ENCODE measurements at places on chromosomes 6 and 20.

DNA sequence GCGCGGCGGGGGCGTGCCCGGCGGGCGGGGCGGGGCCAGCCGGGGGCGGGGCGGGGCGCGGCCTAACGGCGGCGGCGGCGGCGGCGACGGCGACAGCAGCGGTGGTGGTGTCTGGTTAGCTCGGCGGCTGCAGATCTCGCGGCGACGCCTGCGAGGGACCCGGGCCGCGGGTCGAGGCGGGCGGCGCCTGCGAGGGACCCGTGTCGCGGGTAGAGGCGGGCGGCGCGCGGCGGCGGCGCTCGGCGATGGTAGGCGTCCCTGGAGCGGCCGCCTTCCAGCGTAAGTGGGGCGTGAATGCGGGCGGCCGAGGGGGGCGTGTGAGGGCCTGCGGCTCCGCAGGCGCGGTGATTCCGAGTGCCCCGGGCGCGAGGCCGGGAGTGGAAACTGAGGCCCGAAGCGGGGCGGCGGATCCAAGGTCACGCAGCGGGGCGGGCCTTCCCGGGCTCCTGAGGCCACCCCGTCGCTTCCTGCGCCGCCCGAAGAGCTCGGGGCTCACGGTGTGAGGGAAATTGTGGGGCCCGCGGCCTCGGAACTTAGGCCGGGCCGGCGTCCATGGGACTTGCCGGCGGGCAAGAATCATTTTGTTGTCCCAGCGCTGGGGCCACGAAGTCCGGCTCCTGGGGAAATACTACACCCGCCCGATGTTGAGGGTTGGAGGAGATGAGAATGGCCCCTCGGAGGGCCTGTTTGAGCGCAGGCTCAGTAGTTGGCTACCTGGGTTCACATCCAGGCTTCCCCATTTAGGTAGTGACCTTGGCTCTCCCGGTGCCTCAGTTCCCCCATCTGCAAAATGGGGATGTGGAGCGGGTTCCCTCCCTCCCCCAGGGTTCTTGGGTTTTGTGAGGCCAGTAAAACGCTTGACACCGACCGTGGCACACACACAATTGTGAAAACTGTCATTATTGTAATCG lies at the start of gene CBFA2T2:
Gene CBFA2T2 (plus strand): TSS at position 74 of the 911 bp plus-strand sequence. CDS start 172 bp downstream, at position 246.
- DNase-seq = peak; percentile 2

DNA sequence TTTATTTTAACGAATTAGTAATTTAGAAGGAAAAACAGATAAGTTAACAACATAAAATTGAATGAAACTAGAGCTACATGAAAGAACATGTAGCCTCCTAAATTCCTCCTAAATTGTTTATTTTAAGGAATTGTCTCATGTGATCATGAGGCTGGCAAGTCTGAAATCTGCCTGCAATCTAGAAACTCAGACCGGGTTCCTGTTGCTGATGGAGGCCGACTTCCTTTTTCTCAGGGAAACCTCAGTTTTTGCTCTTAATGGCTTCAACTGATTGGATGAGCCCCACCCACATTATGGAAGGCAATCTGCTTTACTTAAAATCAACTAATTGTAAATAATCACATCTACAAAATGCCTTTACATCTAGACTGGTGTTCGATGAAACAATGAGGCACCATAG lies 267.6 kb upstream of the PRND start:
- DNase-seq = no peak

- no peak for DNase-seq
These were observed 129.0 kb upstream of the SGK1 start for GRCh38 chr6:134446896-134447295.

- DNase-seq = no peak
These were observed 38.1 kb upstream of the UTRN start for GRCh38 chr6:144246988-144247387.

DNA sequence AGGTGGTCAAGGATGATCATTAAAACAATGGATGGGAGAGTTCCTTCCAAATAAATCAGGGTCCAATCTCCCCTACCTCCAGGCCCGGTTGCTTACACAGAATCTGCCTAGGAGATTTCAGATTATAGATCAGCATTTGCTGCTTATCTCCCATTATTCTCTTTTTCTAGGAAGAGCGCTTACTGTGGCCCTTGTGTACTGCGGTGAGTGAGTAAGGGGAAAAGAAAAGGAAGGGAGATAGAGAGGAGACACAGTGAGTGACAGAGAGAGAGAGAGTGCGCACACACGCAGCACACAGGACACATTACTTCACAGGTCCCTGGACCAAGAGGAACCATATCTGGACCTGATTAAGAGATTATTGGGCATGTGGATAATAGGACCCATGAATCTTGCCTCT lies 6.2 kb downstream of the LATS1 start:
- no peak for DNase-seq

DNA sequence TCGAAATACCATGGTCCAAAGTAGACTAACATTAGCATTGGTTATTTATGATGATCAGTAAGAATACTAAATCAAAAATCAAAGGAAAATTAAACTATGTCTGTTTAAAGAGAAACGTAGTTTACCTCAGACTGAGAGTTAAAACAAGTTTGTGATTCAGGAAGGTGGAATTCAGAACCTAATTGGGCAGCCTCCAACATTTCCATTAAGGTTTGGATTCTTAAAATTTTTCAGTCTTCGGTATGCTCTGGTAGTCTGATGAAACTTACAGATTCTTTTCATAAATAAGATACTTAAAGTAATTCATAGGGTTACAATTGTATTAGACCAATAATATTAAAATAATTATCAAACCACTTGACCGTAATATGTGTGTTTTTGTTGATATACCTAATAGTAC lies 18.6 kb downstream of the HFE start:
- DNase-seq = no peak

DNA sequence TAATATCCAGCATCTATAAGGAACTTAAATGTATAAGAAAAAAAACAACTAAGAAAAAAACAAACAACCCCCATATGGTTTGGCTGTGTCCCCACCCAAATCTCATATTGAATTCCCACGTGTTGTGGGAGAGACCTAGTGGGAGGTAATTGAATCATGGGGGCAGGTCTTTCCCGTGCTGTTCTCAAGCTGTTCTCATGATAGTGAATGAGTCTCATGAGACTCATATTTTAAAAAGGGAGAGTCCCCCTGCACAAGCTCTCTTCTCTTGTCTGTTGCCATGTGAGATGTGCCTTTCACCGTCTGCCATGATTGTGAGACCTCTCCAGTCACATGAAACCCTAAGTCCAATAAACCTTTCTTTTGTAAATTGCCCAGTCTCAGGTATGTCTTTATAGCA lies 105.7 kb upstream of the GJE1 start:
- no peak for DNase-seq

- no peak for DNase-seq
These were observed 111.8 kb upstream of the QKI start for GRCh38 chr6:163302747-163303146.

DNA sequence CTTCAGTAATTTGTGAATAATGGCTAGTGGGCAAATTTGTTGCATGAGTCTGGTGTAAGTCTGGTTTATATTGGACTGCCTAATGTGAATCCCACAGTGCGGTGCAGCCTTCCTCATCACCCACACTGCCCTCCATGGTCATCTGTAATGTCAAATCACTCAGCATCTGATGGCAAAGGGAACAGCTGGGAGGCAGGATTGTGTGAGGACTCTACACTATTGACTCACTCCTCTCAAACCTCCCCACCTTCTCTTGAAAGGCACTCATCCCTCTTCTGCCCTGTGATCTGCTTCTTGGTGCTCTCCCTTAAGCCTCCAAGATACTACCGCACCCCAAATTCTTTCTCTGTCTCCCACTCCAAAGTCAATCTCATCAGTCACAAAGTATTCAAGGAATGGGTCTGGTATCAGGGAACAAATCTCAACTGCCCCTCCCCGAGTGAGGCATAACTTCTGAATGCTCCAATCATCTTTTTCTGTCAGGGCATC lies 146.0 kb upstream of the BEND6 start:
- no peak for DNase-seq

- DNase-seq = peak; percentile 38
These were observed 27.2 kb downstream of the MCUR1 start for GRCh38 chr6:13787137-13787536.

DNA sequence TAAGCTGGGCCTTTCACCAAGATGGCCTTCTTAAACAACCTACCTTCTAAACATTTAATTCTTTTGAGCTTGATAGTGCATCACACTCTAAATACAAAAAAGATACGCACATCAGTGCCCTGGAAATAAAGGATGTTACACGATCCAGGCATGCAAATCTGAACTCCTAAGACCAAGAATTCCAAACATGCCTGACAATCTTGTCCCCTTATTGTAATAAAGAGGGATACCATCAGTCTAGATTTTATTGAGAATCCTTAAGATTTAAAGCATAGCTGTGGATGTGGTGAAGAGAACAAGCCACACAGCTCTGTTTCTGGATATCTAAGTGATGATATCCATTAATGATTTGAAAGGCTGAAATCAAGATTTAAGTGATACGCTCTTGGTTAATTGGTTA lies 13.0 kb downstream of the ZNF451 start:
- DNase-seq = no peak

GRCh38 chr6:157049133-157049532 lies 272.0 kb downstream of the ARID1B start:
- DNase-seq = no peak

DNA sequence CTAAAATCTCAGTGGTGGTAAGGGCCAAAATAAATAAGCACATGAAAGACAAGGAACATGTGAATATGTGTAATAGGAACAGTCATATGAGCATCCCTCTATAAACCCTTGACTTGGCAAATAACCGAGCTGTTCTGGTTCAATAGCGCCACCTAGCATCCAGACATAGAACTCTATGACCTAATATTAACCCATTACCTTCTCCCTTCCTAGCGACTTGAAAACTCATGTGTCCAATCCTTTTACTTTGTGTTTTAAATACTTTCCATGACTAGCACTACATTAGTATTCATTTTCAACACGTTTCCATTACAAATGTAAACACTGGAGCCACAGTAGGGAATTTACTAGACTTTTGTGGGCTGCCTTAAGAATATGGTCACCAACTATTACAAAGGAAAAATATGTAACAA lies 279.7 kb downstream of the UST start:
- peak; percentile 28 for DNase-seq

DNA sequence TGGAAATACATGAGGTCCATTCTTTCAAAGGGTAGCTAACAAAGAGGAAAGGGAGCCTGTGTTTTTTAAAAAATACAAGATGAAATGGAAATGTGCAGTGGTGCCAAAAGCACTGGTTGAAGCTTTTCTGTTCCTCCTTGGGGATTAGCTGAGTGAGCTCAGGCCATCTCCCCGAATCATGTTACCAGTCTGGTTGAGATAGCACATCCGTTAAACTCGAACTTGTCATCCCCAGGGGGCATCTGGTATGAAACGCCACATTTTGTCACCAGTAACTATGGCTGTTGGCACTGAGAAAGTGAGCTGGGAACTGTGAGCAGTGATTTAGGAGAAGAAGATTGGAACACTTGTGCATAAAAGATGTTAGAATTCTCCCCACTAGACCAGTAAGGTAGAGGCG lies 196.2 kb downstream of the SAMD5 start:
- DNase-seq = no peak

GRCh38 chr20:25699914-25700313 lies 3.3 kb upstream of the ZNF337 start:
- DNase-seq = no peak

DNA sequence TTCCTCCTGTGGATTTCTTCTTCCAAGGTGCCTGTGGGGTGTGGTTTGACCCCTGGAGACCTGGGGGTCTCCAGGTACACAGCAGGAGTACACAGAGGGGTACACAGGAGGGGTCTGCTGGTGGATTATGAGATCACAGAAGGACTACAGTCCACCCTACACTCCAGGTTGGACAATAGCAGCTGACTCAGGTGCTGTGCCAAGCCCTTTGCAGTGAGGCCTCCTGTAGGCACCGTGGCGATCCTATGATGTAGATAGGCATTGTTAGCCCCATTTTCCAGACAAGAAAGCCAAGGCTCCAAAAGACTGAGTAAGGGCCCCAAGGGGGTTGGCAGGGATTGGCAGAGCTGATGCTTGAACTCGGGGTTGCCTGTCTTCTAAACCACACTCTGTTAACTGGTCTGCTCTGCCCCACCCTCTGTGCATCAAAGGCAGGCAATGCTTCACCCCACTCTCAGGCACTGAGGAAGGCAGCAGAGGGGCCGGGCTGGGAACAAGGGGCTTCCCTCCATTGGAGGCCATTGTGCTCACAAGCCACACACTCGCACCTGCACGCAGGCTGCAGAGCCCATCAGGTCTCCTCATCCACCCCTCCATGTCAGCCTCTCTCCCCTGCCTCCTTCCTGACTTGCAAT lies 77.5 kb upstream of the SIRPA start:
- no peak for DNase-seq

DNA sequence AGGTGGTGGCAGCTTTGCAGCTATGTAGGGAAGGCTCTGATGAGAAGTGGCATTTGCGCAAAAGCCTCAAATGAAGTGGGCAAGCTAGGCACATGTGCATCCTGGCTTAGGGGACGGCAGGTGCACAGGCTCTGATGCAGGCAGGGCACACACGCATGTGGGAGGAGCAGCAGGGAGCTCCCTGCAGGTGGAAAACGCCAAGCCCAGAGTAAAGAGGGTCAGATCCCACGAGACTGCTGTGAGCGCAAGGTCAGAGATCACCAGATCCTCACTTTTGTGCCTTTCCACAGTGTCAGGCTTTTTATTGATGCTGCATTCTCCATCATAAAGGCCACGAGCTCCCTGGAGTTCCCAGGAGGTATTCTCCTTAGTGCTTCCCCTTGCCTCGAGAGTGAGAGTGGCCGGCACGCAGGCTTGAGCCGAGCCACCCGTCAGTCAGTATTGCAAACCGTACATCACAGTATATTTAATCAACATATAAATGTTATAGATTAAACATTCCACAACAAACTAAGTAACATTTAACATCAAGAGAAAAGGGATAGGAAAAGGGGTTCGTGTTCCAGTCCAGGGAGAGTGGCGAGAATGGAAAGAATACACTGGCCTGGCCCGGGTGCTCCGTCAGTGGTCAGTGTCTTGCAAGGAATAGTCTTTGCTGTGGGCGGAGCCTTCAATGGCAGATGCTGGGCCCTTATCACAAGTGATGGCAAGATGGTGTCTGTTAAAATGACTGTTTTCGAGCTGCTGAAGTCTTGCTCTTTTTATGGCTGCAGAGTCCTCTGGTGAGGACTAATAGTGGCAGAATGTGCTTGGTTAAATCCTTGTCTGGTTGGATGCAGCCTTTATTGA lies 109.4 kb downstream of the SYNDIG1 start:
- DNase-seq = no peak

DNA sequence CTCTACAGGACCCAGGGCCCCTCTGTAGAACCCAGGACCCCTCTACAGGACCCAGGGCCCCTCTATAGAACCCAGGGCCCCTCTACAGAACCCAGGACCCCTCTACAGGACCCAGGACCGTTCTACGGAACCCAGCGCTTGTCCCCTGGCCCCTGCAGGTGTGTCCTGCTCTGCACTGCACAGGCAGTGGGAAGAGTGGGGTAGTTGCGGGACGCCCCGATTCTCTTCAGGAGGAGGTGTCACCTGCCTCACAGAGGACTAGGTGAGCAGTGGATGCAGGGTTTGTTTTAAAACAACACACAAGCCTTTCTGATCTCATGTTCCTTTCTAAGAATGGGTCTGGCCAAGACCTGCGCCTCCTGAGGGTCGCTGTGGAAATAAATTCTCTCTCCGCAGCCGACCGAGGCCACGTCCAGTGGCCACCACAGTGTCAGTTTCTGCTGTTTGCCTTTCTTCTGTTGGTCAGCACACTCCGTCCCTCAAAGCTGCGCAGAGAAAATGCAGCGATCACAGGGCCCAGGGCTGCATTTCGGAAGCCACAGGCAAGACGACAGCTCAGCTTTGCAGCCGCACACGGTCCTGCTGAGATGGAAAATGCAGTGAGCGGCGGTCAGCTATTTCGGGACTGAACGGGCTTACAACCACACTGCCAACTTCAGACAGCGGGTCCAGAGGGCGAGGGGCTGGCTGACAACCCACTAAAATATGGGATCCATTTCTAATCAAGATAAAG lies 135.2 kb downstream of the DLL1 start:
- no peak for DNase-seq
